Astrocyte of the spinal cord (primary cell): ENCODE measurements at places on chromosomes 2 and 18.

- no peak for DNase-seq
Observed at GRCh38 chr2:185044323-185044874, 446.1 kb downstream of the ZNF804A start.

DNA sequence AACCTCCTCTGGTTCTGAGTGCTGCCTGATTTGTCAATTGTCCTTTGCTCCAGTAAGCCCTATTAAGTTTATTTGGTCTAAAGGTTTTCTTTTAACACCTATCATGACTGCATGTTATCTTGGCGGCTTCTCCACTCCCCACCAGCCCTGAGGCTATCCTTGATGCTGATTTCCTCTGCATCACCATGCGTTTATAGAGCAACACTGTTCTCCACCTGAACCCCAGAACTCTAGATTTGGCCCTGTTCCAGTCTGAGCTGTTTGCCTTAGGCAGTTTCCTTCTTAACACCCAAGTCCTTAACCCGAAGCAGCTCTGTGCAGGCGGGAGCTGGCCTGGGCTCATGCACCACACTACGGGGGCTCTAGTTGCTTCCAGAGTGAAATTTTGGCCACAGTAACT is 98.2 kb upstream of the NPAS2 start:
- no peak for DNase-seq

DNA sequence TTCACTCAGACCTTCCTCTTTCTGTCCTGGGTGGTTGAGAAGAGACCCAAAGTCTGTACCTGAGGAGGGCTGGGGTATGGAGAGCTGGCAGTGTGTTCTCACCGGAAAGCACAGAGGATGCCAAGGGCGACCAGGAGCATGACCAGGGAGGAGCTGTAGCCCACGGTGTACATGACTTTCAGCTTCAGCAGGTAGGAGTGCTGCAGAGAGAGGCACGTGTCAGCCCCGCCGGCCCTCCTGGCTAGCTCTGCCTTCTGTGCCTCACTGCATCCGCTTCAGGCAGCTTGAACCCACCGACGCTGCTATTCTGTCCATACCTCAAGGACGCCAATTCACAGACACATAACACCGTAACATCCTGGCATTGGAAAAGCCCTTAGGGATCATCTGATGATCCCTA is 34.0 kb downstream of the TMEM37 start:
- no peak for DNase-seq

DNA sequence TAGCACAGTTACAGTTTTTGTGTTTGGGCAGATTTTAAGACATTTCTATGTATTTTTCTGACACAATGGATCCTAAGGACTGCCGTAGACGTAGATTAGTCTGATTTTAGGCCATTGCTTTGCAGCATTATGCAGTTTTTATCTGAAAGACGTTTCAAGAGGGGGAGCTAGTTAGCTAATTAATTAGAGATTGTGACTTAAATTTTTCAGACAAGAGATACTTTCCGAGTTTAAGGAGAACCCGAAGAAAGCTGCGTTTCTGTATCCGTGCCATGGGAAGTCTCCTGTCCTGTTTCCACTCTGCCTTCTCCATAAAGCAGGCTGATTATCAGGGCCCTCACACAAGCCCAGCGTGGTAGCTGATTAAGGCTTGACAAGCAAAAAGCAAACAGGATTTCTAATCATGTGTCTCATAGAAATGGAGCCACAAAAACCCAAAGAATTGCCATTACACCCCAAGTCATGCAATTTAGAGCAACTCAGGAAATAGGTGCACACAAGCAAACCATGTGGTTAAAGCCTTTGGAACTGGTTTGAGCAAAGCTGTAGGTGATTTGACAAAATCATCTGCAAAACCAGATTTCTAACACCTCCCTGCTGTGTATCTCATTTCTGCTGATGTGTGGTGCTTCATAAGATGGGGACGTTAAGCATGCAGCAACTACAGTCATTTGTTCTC is 808.1 kb downstream of the RNF144A start:
- peak; percentile 41 for DNase-seq

- DNase-seq = no peak
Observed at GRCh38 chr2:88687384-88687783, 4.1 kb upstream of the RPIA start.

GRCh38 chr2:26978061-26978596 is 7.7 kb downstream of the MAPRE3 start:
- DNase-seq = no peak

DNA sequence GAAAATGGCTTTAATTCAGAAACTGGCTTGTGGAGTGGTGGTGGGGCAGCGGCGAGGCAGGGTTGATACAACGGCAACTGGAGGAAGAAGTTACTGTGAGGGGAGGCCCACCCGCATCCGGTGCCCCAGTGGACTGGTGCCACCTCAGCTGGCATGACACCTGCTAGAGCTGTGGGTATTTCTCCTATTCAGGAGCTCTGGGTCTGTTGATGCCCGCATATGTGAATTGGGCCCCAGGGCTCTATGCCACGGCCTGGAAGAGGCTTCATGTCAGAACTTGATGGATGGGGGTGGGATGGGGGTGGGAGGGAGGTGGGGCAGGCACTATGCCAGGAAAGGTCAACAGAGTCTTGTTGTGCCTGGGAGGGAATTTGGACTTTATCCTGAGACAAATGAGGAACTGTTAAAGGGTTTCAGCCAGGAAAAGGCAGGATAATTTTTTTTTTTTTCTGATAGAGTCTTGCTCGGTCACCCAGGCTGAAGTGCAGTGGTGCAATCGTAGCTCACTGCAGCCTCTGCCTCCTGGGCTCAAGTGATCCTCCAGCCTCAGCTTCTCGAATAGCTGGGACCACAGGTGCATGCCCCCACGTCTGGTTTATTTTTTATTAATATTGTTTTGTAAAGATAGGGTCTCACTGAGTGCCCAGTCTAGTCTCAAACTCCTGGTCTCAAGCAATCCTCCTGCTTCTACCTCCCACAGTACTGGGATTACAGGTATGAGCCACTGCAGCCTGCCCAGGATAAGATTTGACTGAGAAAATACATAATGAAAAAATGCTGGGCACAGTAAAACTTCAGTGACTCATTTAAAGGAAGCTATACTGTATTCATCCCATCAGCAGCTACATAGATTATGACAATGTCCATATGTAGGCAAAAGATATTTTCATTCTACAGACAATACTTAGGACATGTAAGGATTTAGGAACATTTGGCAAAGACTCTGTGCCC is 52.6 kb downstream of the SH2D6 start:
- DNase-seq = no peak
